ENCODE measurements at places on chromosomes 1 and 21. TPM values are rescaled to one million over a fixed set of nuclear protein-coding genes. Genes with fewer than 3 reads are reported as not detected.
A peak's percentile ranks its signal among the peaks of the same experiment; 100 is the strongest.

GRCh38 chr1:97603776-97604175, 317.1 kb downstream of the DPYD start:
- DNase-seq, result no peak

DNA sequence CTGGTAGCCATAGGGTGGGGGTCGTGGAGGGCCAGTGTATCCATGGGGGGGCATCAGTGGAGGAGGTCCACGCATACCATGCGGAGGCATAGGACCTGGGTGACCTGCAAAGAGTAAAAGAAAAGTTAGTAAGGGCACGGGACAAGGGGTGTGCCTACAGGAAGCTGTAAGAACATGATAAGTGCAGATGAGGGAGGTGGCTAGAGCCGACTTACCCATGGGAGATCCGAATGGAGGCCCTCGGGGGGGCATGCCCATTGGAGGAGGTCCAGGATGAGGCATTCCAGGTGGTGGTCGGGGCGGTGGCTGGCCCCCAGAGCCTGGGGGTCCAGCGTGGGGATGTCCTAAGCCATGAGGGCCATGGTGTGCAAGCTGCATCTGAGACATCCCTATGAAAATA, 4.0 kb downstream of the SF3B4 start:
- DNase-seq, result no peak

Gene RNU1-4
- total RNA-seq, result 6,622 TPM

GRCh38 chr21:23394458-23394857, 2212.8 kb downstream of the MRPL39 start:
- no peak for DNase-seq

GRCh38 chr21:42467140-42467983, 28.7 kb downstream of the RSPH1 start:
- no peak for DNase-seq

Gene ANKRD65
- 21.5 TPM for total RNA-seq

DNA sequence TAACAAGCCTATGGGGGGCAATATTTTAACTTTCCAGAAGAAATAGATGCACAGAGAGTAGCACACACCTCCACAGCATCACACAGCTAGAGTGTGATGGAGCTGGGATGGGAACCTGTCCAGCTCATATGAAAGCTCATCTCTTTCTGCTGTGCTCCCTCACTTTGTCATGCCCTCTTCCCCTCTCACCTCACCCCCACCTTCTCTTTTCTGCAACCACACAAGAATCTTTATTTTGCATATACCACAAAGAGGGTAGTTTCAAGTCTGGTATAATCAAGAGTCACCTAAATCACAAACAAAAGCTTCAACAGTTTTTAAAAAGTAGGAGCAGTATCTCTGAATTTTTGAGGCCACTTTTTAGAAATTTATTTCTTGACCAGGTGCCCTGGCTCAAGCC, 22.6 kb downstream of the FOXD2 start:
- DNase-seq, result no peak

Gene ADORA3
- 9.3 TPM for total RNA-seq

Gene EIF3I
- total RNA-seq, result 116 TPM

DNA sequence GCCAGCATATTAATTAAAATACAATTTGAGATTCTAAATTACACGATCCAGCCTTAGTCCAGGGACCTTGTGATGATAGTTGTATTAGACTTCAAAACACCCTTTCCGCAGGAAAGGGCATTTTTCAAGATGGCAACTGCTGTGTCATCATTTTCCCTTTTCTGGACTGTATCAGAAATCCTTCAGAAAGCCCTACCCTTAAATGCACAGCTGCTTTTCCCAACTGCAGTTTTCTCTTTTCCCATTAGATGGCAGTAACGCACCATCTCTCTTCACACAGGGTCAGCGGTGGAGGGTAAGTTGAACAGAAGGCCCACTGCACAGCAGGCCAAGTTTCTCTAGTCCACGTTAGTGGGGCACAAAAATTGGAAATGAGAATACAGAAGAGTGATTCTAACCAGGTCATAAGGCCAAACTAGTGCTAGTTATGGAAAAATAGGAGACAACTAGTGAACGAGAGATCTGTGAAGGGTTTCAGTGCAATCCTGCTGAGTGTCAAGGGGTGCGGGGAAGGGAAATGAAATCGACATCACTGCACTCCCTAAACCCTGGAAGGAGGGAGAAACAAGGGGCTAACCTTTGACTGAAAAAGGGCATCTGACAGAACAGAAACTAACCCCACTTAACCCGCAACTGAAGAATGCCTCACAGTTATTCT, 22.1 kb upstream of the TDRD10 start:
- DNase-seq, result no peak

Gene MTARC1
- total RNA-seq, result 25.2 TPM

- DNase-seq, result no peak
Observed at GRCh38 chr1:203711251-203712007, 53.6 kb upstream of the LAX1 start.

DNA sequence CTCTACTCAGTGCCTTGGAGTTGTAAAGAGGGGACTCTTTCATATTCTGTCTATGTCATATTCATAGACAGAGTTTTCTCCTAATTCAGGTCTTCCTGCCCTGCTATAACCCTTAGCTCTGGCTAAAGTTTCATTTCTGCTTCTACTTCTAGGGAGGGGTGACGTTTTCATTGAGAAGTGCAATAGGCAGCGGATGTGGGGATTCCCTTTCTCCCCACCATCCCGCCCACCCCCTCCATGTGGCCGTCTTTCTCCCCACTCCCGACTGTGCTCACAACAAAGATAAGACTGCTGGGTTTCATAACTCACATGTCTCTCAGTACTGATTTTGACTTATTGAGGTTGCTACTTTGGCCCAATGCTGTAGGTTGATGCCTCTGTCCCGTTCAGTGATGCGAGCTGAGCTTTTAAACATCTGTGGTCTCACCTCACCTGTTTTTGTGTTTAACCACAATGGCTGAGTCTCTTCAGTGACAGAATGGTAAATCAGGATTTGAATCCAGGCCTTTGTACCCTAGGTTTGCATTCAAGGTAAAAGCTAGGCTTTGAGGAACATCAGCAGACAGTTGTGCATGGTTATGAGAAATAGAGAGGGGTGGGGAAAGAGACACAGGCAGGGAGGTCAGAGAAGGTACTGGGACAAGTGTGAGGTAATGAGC, 7.8 kb upstream of the KIF14 start:
- no peak for DNase-seq

DNA sequence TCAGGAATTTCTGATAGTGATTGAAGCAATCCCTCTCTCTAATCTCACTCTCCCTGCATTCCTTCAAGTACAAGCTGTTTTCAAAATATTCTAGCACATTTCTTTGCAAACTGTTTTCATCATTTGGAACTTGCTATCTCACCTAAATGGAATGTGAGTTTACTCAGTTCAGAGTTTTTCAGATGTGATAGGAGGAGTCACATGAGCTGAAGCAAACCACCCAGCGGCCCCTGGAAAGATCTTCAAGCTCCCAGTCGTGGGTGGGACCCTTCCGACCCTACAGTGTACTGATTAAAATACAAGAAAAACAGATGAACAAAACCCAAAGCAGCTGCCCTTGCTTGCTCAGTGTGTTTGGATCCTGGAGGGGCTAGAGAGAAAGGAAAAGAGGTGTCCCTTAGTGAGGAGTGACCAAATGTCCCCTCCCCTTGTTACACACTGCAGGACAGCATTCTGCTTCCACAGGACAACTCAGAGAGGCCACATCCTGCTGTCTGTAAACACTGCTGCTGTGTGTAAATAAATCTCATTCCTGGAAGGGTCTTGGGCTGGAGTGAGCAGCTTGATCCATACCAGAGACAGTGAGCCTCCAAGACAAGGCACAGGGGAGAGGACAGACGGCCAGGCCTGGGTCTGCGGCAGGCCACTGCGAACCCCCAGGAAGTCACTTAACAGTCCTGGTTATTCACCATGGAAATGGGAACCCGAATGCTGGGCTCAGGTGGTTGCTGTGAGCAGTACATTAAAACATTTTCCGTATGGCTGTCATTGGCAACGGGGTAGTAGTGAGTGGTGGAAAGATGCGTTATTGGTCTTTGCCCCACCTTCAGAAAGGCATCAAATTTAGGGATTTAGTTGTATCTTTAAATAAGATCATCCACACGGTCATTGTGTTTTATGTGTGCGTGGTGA, 229.2 kb downstream of the RHOU start:
- DNase-seq, result no peak

- DNase-seq, result no peak
Observed at GRCh38 chr1:29162476-29163138, 19.1 kb downstream of the SRSF4 start.

Gene CHIA
- total RNA-seq, result 6.3 TPM

DNA sequence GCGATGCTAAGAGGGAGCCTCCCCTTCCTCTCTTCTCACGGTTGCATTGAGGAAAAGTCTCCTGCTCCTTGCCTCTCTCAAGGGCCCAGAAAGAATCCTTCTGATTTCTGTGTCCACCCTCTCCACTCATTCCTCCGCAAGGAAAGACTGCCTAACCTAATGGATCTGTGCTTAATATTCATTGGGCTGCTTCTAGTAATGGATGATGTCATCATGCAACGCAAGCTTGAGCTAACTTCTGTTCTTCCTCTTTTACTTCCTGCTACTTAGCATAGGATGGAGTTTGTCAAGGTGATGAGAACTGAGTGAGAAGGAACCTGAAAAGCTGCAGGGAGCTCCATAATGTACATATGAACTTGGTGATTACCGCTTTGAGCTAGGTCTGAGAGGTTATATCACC, 35.2 kb upstream of the HMGB4 start:
- no peak for DNase-seq

GRCh38 chr1:172770071-172770470, 111.2 kb downstream of the FASLG start:
- DNase-seq, result no peak

DNA sequence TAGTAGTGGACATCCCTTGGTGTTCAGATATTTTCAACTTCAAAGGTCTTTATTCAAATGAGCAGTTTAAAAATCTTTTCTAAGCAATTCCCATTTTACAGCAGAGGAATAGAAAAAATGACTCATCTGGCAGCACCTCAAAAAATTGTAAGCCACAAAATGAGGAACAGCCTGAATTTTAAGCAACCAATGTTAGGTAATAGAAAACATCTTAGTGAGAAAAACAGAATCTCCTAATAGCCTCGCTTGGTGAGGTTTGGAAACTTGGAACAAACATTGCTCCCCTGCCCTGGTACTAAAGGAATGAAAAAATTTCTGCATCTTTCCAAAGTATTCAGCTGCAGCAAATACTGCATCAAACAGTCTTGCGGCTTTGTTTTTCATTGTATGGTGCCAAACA, 264.4 kb downstream of the NTNG1 start:
- no peak for DNase-seq

DNA sequence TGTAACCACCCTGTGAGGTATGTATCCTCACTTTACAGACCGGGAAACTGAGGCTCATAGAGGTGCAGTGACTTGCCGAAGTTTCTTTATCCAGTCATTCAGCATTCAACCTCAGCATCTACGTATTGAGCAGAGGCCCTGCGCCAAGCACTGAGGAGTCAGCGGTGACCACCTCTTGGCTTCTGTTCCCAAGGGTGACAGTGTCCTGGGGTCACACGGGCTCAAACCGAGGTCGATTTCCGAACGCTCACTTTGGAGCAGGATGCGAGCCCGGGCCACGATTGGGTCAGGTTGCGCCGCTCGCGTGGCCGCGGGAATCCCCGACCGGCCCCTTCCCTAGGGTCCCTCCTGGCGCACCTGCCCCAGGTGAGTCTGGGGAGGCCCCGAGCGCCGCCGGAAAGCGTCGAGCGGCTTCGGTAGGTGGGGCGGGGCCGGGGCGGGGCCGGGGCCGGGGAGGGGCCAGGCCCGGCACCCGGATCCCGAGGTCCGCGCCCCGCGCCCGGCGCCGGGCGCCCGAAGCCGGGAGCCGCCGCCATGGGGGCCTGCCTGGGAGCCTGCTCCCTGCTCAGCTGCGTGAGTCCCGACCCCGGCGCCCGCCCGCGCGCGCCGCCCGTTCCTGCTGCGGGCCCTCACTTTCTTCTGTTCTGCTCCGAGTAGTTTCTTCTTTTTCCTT, at the start of gene SERINC2:
Gene SERINC2 (plus strand): TSS at position 482 of the 673 bp plus-strand sequence. CDS start 53 bp downstream, at position 535.
- DNase-seq, result peak; percentile 81

DNA sequence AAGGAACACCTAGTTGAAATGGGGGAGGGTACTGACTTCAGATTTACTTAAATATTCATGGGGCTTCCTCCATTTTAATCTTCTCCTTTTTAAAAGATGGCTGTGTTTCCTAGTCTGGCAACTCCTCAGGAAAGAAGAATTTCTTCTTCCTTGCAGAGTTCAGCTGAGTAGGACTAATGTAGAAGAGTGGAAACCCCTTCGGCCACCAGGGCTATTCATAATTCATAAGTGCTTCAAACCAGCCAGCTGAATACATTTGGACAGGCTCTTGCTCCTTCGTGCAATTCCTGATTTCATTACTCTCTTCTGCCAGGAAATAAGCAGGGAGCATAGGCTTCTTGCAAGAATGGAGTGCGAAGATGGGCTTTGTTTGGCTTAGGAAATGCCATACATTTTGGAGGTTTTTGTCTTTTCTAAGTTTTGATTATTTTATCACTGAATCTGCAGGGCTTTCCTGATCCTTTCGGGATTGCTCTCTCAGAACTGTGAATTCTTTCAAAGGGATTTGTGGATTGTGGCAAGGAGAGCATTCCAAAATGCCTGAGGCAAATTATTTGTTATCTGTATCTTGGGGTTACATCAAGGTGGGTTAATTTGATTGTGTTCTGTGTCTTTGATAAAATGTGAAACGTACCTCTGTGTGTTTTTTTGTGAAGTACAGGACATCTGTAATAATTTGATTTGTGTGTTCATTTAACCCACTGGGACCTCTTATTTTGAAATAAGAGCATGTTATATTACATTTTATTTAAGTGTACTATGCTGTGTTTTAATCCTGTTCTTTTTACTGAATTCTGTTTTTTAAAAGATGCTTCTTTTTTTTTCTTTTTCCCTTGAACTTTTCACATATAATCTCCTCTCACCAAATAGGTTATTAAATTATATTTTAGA, 179.4 kb upstream of the SGIP1 start:
- DNase-seq, result no peak

DNA sequence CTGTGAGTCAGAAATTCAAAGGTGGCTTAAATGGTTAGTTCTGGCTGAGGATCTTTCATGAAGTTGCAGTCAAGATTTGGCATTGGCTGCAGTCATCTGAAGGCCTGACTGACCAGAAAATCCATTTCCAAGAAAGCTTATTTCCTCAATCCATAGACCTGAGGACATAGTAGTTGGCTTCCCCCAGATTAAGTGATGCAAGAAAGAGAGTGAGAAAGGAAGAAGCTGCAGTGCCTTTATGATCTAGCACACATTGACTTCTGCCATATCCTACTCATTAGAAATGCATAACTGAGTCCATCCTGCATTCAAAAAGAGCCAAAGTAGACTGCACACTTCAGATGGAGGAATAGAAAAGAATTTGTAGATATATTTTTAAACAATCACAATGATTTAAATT, 222.6 kb downstream of the COL24A1 start:
- DNase-seq, result no peak

DNA sequence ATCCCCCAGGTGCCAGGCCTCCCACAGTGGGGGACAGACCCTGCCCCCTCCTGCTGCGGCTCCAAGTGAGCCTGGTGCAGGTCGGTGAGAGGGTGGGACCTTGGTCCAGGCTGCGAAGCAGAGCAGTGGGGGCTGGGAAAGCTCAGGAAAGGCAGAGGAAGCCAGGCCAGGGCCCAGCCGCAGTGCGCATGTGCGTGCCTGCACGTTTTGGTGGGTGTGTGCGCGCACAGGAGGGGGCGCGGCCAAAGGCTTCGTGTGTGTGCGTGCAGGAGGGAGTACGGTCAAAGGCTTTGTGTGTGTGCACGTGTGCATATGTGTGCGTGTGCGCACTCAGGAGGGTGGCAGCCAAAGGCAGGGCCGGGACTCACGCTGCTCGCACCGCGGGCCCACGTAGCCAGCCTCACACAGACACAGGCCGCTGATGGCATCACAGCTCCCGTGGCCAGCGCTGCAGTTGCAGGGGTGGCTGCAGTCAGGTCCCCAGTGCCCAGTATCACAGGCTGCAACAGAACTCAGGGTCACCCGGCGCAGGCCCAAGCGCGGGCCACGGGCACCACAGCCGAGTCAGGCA, 45.9 kb downstream of the ARHGEF16 start:
- no peak for DNase-seq

All from upper lobe of right lung (tissue), 1 donor.